ENCODE measurements at places on chromosomes 12 and 14.

DNA sequence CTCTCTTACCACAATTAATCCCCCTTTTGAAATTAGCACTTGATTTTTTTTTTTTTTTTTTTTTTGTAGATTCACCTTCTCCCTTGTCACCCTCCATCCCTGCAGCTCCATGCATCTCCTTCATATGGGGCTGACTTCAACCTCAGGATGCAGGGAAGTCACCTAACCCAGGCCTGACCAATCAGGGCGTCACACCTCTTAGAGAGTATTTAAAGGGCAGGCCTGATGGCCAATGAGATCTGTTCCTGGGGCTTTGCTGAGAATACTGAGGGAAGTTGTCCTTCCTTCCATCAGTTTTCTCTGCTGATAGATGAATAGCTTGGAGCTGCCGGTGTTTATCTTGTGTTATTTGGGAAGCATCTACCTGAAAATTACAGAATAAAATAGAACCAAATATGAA, 1104.7 kb upstream of the TMEM132C start:
- no peaks in the 10 kb centered on the region for H3K36me3 ChIP-seq
- H3K27ac ChIP-seq = no peak overlapping the region
- H3K4me1 ChIP-seq = no peaks in the 10 kb centered on the region
- H3K4me3 ChIP-seq = no peak overlapping the region
- no peaks in the 10 kb centered on the region for H3K27me3 ChIP-seq
- DNase-seq = no peak

GRCh38 chr14:35229792-35230089, 62.4 kb upstream of the PSMA6 start:
- no peaks in the 10 kb centered on the region for H3K36me3 ChIP-seq
- H3K4me1 ChIP-seq = no peaks in the 10 kb centered on the region
- H3K4me3 ChIP-seq = no peak overlapping the region
- H3K27me3 ChIP-seq = no peaks in the 10 kb centered on the region
- no peak overlapping the region for H3K27ac ChIP-seq
- DNase-seq = no peak

GRCh38 chr12:8156845-8157244, at the start of gene ZNF705A:
Gene ZNF705A, plus strand, starts transcription at chr12:8157015. Its CDS starts 15,611 bp downstream, at chr12:8172626.
- no peaks in the 10 kb centered on the region for H3K4me1 ChIP-seq
- no peaks in the 10 kb centered on the region for H3K27me3 ChIP-seq
- no peak for DNase-seq

GRCh38 chr12:94560431-94561221, 89.7 kb downstream of the TMCC3 start:
- H3K36me3 ChIP-seq = no peaks in the 10 kb centered on the region
- no peak overlapping the region for H3K4me3 ChIP-seq
- H3K4me1 ChIP-seq = no peaks in the 10 kb centered on the region
- H3K27me3 ChIP-seq = no peaks in the 10 kb centered on the region
- no peak overlapping the region for H3K27ac ChIP-seq

GRCh38 chr12:109477963-109478315, 505 bp downstream of the UBE3B start:
- H3K36me3 ChIP-seq = peaks cover 2% of the 10 kb centered on the region
- peaks cover 3% of the 10 kb centered on the region for H3K4me1 ChIP-seq
- no peak overlapping the region for H3K27ac ChIP-seq
- H3K27me3 ChIP-seq = no peaks in the 10 kb centered on the region
- DNase-seq = no peak

DNA sequence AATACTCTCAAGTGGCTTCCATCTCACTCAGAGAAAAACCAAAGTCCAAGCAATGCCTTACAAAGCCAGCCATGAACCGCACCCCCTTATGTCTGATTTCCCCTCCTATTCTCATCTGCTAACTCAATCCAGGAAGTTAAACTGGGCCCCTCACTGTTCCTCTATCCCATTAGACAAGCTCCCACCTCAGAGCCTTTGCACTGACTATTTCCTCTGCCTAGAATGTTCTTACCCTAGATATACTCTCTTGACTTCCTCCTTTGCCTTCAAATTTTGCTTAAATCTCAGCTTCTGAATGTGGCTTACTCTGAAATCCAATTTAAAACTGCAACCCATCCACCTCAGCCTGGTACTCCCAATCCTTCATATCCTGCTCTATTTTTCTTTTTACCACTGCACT, 257.0 kb upstream of the USP15 start:
- no peaks in the 10 kb centered on the region for H3K36me3 ChIP-seq
- no peak overlapping the region for H3K27ac ChIP-seq
- no peak for DNase-seq
- no peaks in the 10 kb centered on the region for H3K27me3 ChIP-seq
- H3K4me1 ChIP-seq = no peaks in the 10 kb centered on the region

GRCh38 chr12:80567401-80567800, 123.4 kb downstream of the PTPRQ start:
- H3K27ac ChIP-seq = no peak overlapping the region
- no peak overlapping the region for H3K4me3 ChIP-seq
- H3K36me3 ChIP-seq = no peaks in the 10 kb centered on the region
- DNase-seq = no peak
- H3K27me3 ChIP-seq = no peaks in the 10 kb centered on the region

DNA sequence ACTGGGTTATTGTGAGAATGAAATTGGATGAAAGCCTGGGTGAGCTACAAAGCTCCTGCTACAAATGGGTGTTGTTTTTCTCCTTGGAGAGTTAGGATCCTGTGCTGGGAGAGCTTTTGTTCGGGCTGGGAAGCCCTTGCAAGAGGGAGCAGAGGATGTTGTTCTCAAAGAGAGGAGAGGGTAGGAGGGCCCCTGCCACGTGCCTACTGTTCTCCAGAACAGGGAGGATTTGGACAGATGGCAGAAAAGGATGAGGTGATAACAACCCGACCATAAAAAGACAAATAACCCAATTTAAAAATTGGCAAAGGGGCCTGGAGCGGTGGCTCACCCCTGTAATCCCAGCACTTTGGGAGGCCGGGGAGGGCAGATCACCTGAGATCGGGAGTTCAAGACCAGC, 68.8 kb downstream of the GALNT16 start:
- H3K27me3 ChIP-seq = no peaks in the 10 kb centered on the region
- H3K4me3 ChIP-seq = no peak overlapping the region
- H3K4me1 ChIP-seq = no peaks in the 10 kb centered on the region
